ENCODE measurements at places on chromosomes 2 and 18.

DNA sequence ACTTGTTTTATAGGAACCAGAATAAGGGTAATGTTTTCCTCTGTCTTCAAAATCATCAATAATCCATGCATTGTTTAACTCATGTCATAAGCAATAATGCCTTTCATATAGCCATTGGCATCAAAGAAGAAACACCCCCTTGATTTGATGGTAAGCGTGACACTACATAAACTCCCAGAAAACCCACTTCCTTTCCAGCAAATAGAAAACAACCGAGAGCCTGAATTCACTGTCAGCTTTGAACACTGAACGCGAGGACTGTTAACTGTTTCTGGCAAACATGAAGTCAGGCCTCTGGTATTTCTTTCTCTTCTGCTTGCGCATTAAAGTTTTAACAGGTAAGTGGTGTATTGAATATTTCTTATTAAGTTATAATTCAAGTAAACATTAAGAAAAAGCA is at the start of gene ICOS:
ICOS (plus strand) TSS at position 229 of the 400 bp plus-strand sequence; CDS start at position 281, 52 bp downstream.
- no peak for DNase-seq

- no peak for DNase-seq
Measured at GRCh38 chr2:199018826-199019225, 438.9 kb downstream of the SATB2 start.

DNA sequence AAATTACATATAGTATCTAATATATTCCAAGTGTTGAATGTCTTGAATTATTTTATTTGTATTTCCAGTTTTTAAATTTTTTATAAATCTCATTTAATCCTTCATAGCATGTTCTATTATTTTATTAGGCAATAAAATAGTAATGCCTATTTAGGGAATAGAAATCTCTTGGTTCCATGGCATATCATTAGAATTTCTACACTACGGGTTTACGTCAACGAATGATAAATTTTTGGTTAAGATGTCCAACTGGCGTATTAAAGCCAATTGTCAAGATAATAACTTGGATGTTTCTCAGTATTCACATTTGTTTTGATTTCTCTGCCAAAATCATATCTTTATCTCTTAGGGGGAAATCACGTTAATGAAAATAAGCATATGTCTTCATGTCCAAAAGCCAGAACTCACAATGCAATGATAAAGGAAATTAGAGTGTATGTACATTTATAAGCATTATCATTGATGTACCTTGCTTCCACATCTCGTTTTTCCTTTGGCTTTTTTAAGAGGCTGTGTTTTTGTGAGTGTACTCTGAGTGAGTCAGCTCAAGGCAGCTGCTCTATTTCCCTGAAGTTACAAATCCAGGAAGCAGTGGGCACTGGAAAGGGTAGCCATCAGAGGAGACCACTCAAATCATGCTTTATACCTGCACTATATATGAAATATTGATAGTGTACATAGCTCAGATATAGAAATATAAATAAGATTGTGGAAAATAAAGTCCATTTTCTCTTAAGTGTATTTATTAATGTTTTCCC is 115.8 kb upstream of the PDE1A start:
- no peak for DNase-seq

- DNase-seq: no peak
Measured at GRCh38 chr2:152676461-152676860, 40.8 kb downstream of the PRPF40A start.

DNA sequence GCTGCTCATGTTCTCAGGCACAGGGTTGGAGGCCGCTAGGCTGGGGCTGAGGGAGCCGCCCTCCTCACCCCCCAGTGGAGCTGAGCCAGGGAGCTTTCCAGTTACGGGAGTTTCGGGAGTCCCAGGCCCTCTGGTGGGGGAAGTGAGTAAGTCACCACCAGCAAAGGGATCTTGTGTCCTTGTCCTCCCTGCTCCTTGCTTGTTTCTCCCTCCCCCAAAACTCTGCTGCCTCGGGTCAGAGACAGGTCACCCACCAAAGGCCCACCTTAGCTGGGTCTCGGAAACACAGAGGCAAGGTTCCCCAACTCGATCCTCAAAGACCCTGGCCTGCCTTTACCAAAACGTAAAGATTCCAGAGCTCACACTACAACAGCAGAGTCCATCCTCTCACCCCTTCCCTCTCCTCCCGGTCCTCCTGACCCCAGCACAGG is 60.5 kb upstream of the POMC start:
- DNase-seq: no peak

DNA sequence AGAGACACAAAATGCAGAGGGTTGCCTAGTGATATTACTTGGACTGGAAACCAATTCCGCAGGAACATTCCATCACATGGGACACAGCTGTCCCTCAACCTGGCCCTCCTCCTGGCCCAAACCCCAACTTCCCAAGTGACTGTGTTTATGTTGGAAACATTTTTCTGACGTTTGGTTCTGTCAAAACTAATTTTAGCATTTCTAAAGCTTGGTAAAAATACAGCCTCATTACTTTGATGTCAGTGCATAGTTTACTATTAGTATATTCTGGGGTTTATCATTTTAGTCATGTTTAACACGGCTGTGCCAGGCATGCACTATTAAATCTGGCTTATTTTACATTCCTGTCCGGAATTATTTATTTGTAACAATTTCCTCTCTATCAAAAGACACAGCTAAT is 69.9 kb downstream of the GLI2 start:
- DNase-seq: no peak

- no peak for DNase-seq
Measured at GRCh38 chr2:86648681-86649080, 25.0 kb upstream of the RNF103 start.

DNA sequence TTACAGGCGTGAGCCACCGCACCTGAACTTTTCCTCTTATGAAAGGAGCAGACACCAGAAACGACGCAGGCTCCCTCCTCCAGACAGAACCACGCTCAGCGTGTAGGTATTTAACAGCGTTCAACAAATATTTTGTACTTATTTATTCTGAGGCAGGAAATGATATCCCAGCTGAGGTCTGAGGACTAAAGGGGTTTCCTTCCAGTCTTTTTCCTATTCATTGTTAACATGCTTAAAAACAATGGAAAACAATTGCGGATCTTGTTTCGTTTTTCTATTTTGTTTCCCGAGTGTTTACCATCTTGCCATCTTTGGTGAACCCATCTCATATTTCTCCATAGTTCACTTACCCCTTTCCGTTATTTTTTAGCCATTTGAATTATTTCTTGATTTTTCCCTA is 43.7 kb upstream of the FOSL2 start:
- no peak for DNase-seq

GRCh38 chr2:218716070-218716469 is 5.4 kb downstream of the TTLL4 start:
- no peak for DNase-seq

- no peak for DNase-seq
Measured at GRCh38 chr2:102839668-102840388, 78.0 kb downstream of the TMEM182 start.

GRCh38 chr2:142044197-142044596 is 86.6 kb downstream of the LRP1B start:
- DNase-seq: no peak

- DNase-seq: no peak
Measured at GRCh38 chr2:219631904-219632759, 4.7 kb downstream of the SLC4A3 start.

- DNase-seq: no peak
Measured at GRCh38 chr2:239058766-239059165, 210.9 kb downstream of the TWIST2 start.

DNA sequence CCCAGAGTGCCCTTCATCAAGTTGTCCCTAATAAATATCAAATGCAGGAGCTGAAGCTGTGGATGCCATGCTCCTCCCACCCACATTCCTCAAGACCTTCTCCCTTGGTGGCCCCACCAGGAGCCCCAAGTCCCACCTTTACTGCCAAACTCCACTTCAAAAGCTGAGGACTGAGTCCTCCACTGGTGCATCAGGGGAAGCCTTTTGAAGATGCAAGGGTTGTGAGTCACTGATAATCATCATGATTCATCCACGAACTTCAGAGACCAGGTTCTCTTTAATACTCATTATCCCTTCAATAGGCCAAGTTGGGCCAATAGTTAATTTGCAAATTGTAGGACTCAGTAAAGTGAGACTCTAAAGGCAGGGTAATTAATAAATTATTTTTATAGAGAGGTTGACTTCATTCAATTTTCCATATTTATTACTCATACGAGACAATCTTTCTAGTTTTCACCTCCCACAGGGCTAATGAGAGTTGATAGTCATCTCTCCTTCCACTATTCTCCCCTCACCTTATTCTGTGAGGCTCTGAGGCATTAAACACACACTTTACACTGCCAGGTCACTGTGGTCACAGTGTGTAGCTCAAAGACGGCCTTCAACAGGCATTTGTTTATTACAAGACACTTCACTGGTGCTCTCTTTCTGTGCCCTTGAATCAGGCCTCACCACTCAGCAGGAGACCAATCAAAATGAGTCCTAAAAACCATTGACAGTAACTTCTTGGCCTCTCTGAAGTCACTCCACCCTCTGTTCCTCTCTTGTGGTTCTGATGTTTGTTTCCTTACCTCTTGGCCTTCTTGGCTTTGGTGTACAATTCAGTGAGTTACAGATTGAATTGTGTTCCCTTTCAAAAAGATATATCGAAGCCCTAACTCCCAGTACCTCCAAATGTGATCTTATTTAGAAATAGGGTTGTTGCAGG is 99.9 kb downstream of the TRIB2 start:
- no peak for DNase-seq

GRCh38 chr18:5167831-5168230 is 29.2 kb downstream of the AKAIN1 start:
- no peak for DNase-seq

DNA sequence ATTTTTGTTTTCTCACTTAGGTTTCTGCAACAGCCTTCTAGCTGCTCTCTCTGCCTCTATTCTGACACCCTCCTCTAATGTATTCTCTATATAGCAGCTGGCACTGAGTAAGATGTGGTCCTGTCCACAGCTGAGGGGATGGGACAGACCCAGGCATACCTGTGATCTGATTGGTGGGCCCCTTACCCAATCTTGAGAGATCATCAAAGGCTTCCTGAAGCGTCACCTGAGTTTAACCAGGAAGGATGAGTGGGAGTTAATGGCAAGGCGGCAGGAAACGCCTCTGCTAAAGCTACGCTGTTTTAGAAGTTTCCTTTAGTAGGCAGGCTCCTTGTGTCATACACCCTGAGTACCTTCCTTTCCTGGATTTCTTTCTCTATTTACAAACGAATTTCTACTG is 5.7 kb upstream of the TET3 start:
- DNase-seq: peak; percentile 38

GRCh38 chr2:113894156-113894743 is 4.4 kb downstream of the ACTR3 start:
- no peak for DNase-seq

DNA sequence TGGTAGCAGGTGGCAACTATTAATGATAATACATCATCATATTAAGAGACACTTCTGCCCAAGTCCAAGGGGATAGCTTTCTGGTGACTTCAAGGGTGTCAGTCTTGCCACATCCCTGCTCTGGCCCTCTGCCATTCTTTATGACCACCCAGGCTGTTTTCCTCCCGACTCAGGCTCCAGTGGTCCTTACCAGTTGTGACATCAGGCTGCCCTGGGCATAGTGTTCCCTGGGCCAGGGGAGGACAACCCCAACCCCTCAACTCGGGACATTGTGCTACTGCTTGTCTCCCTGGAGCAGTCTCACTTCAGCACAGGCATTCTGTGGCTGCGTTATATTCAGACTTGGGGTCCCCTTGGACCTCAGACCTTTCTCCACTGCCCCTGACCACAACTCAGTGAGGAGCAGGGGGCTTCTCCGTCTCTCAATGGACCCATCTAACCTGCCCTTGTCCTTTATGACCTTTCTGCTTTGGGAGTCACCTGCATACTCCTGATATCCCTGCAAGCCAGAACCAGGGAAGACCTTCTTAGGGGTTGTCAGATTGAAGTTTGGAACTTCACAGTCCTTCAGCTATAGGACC is 12.8 kb downstream of the DNAJB2 start:
- DNase-seq: no peak

DNA sequence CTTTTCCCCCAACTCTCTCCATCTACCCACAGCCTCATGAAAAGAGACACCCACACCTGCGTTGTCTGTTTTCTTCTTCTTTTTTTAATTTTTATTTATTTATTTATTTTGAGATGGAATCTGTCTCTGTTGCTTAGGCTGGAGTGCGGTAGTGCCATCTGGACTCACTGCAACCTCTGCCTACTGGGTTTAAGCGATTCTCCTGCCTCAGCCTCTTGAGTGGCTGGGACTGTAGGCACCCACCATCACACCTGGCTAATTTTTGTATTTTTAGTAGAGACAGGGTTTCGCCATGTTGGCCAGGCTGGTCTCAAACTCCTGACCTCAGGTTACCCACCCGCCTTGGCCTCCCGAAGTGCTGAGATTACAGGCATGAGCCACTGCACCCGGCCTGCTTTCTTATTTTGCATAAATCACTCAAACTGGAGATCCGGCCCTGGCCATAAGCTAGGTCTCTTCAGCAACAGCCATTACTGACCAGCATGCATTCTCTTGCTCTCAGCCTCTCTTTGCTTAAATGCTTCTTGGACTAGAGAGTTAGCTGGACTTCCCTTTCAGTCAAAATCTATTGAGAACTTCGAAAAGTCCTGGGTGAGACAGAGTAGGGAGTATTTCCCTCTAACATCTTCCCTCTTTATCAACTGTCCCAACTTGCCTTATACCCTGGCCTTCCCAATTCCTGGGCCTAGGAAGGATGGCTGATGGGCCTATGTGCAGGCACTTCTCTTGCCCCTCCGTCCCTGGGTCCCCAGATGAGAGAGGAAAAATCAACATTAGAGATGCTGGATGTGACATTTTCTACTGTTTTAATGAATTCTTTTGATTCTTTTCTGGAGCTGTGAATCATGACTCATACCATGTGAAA is 27.3 kb downstream of the MYCN start:
- no peak for DNase-seq
